Neuronal stem cell (in vitro differentiated cells): ENCODE measurements at places on chromosomes 7 and 10.

- no peak for DNase-seq
Observed at GRCh38 chr10:132229834-132230556, 43.2 kb downstream of the DPYSL4 start.

- peak; percentile 42 for DNase-seq
Observed at GRCh38 chr7:45890902-45891461, 2.7 kb downstream of the IGFBP1 start.

- no peak for DNase-seq
Observed at GRCh38 chr10:107847620-107848019, 683.1 kb upstream of the SORCS1 start.

DNA sequence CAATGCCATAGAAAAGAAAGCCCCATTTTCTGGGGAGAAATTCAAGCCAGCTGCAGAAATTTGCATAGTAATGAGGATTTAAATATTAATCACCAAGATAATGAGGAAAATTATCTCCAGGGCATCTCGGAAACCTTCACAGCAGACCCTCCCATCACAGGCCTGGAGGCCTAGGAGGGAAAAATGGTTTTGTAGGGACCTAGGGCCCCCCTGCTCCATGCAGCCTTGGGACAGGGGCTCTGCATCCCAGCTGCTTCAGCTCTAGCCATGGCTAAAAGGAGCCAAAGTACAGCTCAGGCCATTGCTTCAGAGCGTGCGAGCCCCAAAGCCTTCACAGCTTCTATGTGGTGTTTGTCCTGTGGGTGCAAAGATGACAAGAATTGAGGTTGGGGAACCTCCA lies 46.6 kb upstream of the VOPP1 start:
- no peak for DNase-seq

GRCh38 chr7:91569728-91570457 lies 305.7 kb downstream of the FZD1 start:
- DNase-seq = no peak

DNA sequence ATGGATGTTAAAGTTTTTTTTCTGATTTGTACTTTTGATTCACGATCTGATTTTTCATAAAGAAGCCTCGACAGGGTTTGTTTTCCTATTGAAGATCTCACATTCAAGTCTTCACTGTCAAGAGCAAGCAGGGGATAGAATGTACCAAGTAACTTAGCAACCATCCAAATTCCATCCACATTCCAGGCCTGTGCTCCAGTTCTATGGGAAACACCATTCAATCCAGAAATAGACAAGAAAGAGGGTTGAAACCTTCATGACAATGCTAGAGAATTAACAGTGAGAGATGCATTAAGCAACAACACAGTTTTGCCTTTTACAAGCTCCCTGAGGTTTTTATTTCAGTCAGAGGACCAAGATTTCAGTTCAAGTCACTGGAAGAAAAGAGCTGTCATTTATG lies 300.2 kb downstream of the NEBL start:
- peak; percentile 43 for DNase-seq

DNA sequence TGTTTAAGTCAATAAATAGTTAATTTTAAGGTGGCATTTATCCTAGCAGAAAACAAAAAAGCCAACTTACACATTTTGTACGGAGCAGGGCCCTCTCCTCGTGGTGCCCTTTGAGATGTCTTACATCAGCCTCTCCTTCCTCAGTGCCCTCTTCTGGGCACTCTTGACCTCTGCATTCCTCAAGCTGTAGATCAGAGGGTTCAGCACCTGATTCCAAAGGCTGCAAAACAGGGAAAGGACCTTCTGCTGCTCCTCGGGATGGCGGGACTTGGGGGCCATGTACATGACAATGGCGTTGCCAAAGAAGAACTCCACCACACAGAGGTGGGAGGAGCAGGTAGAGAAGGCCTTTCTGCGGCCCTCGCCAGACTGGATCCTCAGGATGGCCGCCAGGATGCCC lies 4.6 kb upstream of the OR2A14 start:
- DNase-seq = no peak

DNA sequence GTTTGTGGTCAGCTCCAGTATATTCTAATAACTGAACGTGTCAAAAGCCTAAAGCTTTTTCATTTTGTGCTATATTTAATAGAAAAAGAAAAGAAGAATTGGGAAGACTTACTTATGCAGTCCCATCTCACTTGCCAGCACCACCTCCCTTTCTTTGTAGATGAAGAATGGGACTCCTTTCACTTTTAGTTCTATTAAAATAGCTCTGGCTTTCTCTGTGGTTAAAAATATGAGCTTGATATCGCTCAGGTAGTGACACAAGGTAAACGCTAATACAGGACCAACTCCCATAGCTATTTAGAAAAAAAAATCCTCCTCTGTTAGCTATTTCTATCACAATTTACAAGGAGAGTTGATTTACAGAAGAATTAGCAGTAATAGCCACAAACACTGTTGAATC lies 176.8 kb downstream of the PDE1C start:
- DNase-seq = no peak

GRCh38 chr10:118918587-118918986 lies 110.9 kb upstream of the NANOS1 start:
- DNase-seq = no peak

- no peak for DNase-seq
Observed at GRCh38 chr10:105843786-105844185, 1202.7 kb downstream of the SORCS3 start.

DNA sequence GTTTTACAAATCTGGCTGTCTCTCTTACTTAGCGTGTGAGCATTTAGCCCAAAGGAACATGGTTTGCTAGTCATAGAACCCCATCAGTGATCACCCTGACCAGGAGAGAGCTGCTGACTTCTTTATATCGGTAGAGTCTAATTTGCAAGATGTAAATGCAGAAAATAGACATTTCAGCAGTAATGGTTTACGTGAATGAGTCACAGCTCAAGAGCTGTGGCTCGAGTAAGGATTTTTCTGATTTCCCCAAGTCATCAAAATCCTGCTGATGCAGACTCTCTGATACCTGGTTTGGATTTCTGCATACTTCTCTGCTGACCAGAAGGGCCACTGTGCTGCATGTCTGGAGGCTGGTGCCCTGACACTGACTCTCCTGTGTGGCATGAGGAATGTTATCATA lies 25.7 kb downstream of the NUB1 start:
- no peak for DNase-seq

DNA sequence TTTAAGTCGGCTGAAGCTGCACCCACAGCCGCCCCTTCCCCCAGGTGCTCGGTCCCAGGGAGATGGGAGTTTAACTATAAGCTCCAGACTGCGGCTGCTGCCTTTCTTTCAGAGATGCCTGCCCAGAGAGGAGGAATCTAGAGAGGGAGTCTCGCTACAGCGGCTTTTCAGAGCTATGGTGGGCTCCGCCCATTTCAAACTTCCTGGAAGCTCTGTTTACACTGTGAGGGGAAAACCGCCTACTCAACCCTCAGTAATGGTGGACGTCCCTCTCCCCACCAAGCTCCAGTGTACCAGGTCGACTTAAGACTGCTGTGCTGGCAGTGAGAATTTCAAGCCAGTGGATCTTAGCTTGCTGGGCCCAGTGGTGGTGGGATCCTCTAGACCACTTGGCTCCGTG lies 135.4 kb downstream of the CXCL12 start:
- DNase-seq = no peak

GRCh38 chr7:112868609-112869008 lies 78.4 kb upstream of the TMEM168 start:
- no peak for DNase-seq

GRCh38 chr10:132446661-132447445 lies 49.9 kb downstream of the PWWP2B start:
- no peak for DNase-seq

- no peak for DNase-seq
Observed at GRCh38 chr10:42691361-42692120, 53.2 kb upstream of the ZNF33B start.

- DNase-seq = no peak
Observed at GRCh38 chr7:75798770-75799169, 14.8 kb downstream of the CCL24 start.

- peak; percentile 57 for DNase-seq
Observed at GRCh38 chr7:18345641-18346234, 149.8 kb upstream of the HDAC9 start.

DNA sequence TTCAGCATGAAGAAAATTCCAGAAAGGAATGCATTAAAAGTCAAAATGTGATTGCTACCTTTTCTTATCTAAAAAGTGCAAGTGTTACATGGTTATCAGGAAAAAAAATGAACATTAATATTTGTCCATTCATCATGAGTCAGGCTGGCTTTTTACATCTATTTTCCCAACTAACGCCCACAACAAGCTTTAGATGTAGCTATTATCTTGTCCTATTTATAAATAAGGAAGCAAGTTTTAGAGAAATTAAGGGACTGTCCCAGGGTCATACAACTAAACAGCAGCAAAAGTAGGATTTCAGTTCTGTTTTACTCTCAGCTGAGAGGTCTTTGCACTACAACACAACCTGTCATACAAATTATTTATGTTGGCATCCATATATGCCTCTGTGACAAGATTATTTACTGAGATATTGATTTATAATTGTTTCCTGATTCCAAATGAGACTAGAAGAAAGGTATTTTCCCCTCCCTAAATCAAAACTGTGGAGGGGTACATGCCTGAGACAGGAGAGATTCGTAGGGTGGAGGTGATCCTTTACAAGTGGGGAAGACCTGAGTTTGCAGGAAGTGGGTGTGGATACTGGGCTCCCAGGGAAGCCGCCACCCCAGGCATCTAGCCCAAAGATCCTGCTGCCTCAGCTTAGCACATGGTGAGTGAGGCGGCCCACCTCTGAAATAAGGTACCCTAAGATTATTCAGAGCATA lies 57.2 kb upstream of the ARID5B start:
- no peak for DNase-seq

- DNase-seq = no peak
Observed at GRCh38 chr10:126042906-126043305, 146.5 kb downstream of the FANK1 start.

DNA sequence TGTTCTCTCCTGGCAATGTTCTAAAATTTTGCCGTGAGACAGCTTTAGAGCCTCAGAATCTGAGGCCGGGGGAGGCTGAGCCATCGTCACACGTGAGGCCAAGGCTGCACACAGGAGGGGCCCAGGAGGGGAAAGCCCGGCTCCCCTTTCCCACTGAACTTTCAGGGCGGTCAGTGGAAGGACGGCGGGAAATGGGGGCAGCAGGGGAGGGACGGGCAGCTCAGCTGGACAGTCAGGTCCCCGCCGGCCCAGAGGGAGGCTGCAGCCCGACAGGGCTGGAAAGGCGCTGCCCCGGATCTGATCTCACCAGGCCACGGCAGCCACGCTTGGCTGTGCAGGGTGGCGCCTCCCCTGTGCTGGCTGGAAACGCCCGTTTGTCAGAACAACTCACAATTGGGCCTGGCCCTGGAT lies 43.3 kb upstream of the ADGRA1 start:
- no peak for DNase-seq

DNA sequence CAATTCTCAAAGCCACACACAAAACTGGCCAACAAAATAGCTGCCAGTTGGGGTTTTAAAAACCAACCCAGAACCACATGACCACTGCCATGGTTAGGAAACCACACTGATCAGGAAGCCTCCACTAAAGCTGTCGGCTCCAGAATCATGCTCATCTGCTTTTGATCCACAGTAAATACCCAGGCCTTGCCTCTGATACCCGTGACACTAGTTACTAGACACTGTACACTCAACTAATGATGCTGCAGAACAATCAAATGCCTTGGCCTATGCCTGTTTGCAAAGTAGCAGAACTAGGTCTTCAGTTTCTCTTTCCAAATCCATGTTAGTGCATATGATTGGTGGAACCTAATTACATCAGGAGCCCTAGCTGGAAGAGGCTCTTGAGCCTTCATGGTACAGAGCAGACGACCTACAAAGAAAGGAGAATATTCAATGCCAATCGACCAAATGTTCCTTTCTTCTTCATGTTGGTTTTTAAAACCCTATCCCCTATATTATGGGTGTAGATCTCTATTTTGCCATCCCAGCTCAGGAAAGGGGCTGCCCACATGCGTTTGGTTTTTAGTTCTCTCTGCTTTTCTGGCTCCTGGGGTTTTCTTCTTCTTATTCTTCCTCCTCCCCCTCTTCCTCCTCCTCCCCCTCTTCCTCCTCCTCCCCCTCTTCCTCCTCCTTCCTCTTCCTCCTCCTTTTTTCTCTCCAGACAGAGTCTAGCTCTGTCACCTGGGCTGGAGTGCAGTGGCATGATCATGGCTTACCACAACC lies 76.6 kb downstream of the CNNM2 start:
- no peak for DNase-seq

- no peak for DNase-seq
Observed at GRCh38 chr7:97342512-97342911, 225.0 kb downstream of the SDHAF3 start.

DNA sequence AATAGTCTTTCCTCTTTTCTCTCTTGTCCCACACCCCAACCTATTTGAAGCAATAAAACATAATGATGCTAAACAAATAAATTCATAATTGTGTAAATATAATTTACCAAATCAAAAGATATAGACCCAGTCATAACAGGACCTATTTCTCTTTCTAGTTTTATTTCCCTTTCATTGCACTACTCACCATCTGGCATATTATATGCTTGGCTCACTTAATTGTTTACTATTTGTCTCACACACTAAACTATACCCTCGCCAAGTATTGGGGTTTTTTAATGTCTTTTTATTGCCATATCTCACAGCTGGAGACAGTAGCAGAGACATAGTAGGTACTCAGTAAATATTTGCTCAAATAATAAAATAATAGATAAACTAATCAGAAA lies 597.5 kb upstream of the PCDH15 start:
- no peak for DNase-seq

- no peak for DNase-seq
Observed at GRCh38 chr7:12670743-12671520, 16.5 kb upstream of the ARL4A start.

- no peak for DNase-seq
Observed at GRCh38 chr10:70849582-70850016, 33.9 kb downstream of the SGPL1 start.

- DNase-seq = no peak
Observed at GRCh38 chr10:60978287-60979115, 34.5 kb upstream of the RHOBTB1 start.

GRCh38 chr7:130954918-130955564 lies 221.0 kb upstream of the KLF14 start:
- no peak for DNase-seq

GRCh38 chr7:94130716-94131115 lies 126.6 kb upstream of the BET1 start:
- no peak for DNase-seq

- DNase-seq = peak; percentile 59
Observed at GRCh38 chr10:66180581-66181318, 745.1 kb upstream of the LRRTM3 start.

DNA sequence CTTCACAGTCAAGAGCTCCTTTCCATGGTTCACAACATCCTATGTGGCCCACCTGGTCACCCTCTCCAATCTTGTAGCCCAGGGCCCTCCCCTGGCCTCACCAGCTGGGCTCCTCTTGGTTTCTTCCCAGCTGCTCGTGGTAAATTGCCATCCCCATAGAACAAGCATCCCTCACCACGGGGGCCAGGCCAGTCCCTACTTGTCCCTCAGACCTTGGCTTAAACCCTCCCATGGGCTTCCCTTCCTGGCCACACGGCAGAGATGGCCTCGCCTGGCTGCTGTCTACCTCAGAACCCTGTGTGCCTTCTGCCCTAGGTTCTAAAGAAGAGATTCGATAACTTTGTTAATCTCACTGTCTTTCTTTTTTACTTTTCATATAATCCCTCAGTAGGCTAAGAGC lies 153.3 kb upstream of the TCERG1L start:
- no peak for DNase-seq

- DNase-seq = peak; percentile 83
Observed at GRCh38 chr7:51162724-51163329, 153.8 kb downstream of the COBL start.
